ENCODE measurements at places on chromosomes 4 and X.

DNA sequence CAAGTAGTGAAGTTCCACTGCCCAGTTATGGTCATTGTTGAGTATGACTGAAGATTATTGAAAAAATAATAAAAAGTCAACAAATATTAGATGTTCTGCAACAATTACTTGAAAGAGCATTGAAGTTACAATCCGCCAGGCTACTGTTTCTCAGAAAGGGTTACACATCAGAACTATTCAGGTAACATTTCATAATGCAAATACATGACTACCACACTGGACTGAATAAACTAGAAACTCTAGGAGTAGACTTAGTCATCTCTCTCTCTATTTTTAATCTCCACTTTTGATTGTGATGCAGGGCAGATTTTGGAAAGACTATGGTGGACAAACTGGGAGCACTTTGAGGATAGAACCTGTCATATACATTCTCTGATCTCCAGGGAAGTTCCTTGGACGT lies 748.2 kb upstream of the ATOH1 start:
- DNase-seq: no peak

DNA sequence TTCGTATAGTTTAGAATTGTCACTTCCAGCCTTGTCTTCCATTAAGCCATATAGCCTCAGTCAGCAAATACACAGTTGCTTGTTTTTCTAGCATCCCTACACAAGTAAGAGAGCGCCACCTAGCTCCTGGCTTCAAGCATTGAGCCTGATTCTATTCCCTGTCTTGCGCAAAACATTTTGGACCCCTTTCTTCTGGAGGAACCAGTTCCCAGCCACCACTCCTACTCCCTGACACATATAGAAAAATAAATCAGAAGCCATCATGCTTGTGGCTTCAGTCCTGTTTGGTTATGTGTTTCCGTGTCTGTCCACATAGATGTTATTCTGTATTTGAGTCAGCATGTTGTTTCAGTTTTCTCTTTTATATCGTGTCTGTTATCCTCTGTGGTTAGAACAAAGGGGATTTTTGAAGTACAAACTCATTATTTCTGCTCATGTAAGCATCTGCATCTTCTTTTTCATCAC lies 59.9 kb downstream of the GK start:
- peak; percentile 70 for DNase-seq

GRCh38 chrX:113384628-113385027 lies 544.0 kb upstream of the AMOT start:
- no peak for DNase-seq

DNA sequence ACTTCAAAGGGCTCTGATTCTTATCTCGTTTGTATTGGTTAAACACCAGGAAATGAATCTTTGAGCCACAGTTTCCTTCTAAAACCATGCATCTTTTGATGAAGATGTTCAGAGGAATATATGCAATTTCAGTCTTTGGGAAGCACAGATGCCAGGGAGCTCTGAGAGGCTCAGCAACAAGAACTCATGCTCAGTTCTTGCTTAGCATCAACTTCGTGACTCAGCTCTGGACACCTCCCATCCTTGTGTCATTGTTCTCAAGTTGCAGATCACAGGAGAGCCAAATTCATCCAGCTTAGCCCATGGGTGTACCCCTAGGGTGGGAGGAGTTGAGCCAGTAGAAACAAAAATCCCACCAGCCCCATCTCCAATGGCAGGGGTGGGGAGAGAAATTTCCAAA lies 219.6 kb upstream of the MAOA start:
- DNase-seq: no peak

DNA sequence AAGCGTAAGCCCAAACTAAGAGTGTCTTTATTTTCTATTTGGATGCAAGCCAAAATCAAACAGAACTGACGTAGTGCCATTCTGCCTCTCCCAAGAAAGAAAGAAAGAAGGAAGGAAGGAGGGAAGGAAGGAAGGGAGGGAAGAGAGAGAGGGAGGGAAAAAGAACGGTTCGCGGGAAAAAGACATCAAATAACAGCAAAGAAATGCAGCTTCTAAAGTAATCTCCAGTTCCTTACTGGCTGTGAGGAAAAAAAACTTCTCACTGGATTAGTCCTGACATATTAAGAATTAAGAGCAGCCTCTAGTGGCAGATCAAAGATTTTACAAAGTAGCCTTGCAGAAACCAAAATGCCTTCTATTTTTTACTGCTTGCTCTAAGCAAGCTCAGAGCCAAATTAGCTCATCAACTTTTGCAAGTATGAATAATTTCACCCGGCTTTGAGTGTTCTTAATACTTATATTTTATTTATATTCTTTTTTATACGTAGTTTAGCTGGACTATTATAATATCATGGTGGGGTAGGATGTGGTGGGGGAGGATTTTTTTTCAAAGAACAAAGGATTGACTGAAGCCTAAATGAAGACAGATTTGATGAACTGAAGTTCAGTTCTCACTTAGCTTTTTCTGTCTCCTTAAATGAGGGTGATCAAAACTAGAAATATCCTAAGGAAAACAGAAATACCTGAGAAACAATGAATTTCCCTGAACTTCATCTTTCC lies 36.6 kb downstream of the PITX2 start:
- peak; percentile 42 for DNase-seq

DNA sequence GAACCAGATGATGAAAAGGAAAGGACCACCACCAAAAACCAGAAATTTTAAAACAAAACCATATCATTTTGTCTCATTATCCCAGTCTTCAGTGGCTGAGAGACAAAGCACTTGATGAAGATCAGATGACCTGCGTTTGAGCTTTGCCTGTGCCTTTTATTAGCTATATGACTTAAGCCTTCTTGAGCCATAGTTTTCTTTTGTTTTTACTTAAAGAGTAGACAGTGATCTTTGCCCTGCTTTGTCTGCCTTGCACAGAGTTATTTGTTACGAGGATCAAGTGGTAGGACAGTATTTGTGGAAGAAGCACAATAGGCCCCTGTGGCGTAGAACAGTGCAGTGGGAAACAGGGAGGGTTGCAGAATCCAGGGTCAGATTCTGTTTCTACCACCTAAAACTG lies 89.9 kb downstream of the SLC10A6 start:
- peak; percentile 61 for DNase-seq

- peak; percentile 87 for DNase-seq
Measured at GRCh38 chrX:10014462-10015354, 47.5 kb downstream of the CLDN34 start.

DNA sequence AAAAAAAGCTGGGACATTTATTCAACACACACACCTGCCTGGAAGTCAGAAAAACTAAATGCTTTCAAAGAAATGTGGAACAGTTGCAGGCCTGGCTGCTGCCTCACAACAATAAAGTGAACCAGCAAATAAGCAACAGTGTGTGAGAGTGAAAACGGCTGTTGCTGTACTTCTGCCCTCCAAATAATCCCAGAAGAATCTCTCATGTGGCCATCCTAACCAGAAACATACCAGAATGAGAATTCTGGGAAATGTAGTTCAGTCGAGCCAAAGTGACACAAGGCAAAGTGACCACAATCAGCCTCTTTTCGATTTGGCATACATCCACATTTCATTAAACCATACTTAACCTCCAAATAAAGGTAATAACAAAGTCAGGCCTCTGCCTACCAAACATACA lies 204.5 kb downstream of the SLC7A11 start:
- DNase-seq: no peak

GRCh38 chrX:11786862-11787261 lies 28.8 kb downstream of the MSL3 start:
- DNase-seq: no peak

- no peak for DNase-seq
Measured at GRCh38 chr4:139455126-139455538, 1.2 kb downstream of the RAB33B start.

- DNase-seq: no peak
Measured at GRCh38 chr4:102843273-102843672, 15.9 kb upstream of the UBE2D3 start.

DNA sequence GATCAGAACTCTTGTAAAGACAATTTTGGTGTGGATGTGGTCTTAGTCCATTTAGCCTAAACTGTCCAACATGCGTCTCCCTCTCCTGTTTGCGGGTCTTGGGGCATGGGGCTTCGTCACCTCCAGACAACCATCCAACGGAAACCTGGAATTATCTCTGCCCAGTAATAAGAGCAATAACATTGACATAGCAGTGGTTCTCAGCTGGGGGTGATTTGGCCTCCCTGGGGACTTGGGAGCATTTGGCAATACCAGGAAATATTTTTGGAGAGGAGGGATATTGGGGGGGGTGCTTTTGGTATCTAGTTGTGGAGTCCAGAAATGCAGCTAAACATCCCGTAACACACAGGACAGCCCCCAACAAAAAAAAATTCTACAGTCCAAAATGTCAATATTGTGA lies 47.2 kb downstream of the SEL1L3 start:
- no peak for DNase-seq

- DNase-seq: no peak
Measured at GRCh38 chr4:23873717-23874535, 15.9 kb downstream of the PPARGC1A start.

DNA sequence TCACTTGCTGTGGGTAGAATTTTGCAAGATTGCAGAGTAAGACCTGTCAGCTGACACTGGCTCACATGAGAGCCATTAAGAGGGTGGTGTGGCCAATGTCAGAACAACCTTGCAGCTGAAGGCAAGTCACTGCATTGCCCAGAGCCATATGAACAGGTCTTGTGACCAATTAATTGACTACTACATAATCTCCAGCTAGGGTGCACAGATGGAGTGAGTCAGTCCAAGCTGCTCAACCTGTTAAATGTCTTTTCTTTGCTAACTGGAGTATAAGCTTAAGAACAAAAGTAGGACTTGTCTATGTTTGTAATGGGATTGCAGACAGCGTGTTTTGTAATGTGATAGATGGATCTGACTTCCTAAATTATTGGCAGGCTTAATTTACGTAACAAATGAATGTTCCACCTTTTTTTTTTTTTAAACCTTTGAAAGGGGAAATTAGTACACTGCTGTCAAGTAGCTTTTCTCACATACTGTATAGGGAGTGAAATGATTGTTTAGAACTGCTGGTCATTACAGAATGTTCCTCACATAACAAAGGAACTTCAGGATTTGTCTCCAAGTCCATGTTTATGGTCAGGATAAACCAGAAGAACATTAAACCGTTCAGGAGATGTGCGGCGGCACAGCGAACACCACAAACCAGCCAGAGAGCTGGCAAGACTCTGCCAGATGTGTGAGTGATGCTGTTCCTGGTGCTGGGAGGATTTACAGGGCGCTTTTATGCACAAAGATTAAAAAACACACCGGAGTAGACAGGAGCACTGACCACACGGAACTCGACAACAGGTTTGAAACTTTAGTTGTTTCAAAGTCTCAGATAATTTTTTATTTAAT lies 37.0 kb downstream of the FNIP2 start:
- no peak for DNase-seq

GRCh38 chr4:155759372-155760252 lies 791 bp downstream of the GUCY1B1 start:
- DNase-seq: peak; percentile 75

GRCh38 chrX:65644621-65645289 lies 22.7 kb upstream of the MSN start:
- no peak for DNase-seq

GRCh38 chrX:48893556-48894348 lies 3.8 kb downstream of the TIMM17B start:
- no peak for DNase-seq

- DNase-seq: no peak
Measured at GRCh38 chrX:16039834-16040233, 83.5 kb upstream of the GRPR start.

DNA sequence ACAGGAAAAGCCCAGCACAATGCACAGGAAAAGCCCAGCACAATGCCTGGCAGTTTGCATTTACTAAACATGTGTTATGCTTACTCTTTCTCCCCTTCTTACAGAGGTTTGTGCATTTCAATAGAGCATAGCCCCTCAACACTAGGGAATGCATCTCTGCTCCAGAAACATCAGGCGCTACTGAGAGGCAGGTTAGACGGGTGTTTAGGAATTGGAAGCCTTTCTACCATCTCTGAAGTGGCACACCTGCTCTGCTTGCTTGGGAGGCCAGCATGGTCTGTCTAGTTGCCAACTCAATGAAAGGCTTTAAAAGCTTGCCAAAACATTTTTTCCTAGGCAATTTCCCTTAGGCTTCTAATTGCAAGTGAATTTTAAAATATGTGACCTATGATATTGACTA lies 55.7 kb downstream of the GRID2 start:
- no peak for DNase-seq

DNA sequence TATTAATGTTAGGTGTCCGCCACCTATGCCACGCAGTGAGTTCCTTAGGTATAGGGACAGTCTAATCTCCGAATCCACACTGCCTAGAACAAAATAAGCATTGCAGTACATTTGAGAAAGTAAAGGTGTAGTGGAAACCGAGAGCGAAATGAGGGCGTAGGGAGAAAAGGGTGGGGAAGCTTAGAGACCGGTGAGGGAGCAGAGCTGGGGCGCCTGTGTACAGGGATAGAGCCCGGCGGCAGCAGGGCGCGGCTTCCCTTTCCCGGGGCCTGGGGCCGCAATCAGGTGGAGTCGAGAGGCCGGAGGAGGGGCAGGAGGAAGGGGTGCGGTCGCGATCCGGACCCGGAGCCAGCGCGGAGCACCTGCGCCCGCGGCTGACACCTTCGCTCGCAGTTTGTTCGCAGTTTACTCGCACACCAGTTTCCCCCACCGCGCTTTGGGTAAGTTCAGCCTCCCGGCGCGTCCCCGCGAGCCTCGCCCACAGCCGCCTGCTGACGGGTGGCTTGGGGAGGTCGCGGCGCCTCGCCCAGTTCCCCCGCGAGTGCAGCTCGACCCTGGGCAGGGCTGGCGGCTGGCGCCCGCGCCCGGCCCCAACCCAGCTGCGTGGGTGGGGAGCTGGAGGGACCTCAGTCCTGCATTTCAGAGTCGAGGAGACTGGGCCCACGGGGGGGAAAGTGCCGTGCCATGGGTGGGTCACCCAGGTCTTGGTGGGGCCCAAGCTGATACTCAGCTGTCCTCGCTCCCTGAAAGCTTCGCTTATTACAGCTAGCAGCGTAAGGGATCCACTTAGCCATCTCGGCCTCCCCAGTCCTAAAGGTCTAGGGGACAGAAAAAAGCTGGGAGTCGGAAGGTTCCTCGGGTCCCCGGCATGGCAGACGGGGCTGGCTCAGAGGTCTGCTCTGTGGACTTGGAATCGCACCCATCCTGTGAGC lies at the start of gene ANXA3:
ANXA3 (plus strand) TSS at position 351 of the 932 bp plus-strand sequence. CDS start 2,704 bp downstream, outside the sequence.
- peak; percentile 58 for DNase-seq

- no peak for DNase-seq
Measured at GRCh38 chrX:77975755-77976154, 6.3 kb upstream of the PGAM4 start.

Data from neural progenitor cell (in vitro differentiated cells).